Spinal cord (tissue), 10 donors: ENCODE measurements at places on chromosomes 7 and 10.

DNA sequence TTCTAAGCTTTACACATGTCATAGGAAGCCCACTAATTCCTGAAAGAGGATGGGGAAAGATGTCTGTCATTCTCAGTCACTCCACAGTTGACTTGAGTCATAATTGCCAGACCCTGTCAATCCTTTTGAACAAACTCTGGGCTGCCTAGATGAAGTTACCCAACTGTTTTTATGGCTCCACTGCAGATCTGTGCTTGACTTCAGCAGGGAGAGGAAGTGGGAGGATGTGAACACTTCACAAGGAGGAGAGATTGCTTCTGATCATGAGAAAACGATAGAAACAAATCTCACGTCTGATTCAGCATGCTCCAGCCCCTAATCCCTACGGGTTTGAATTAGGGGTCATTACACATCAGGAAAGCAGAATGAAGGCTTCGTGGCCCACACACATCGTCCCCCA is 596.6 kb upstream of the CELF2 start:
- no peak for DNase-seq

GRCh38 chr10:95663496-95663895 is 7.0 kb upstream of the ALDH18A1 start:
- DNase-seq, result no peak

DNA sequence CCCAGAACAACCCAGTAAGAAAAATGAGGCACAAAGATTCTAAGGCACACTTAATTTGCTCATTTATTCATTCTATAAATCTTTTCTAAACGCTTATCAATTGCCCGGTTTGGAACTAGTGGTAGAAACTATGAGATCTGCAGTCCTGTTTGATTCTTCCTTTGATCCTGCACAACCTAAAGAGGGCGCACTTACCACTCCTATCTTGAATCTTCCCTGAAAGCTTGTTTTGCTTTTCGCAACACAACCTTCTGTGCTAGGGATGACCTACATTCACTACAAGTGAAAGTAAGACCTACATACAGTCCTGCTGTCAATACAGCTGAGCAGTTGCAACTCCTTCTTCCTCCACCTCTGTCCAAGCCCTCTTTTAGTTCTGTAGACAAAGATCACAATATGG is 12.6 kb upstream of the ARL4A start:
- DNase-seq, result no peak

- DNase-seq, result no peak
Measured at GRCh38 chr7:110835849-110836248, 255.1 kb upstream of the LRRN3 start.

DNA sequence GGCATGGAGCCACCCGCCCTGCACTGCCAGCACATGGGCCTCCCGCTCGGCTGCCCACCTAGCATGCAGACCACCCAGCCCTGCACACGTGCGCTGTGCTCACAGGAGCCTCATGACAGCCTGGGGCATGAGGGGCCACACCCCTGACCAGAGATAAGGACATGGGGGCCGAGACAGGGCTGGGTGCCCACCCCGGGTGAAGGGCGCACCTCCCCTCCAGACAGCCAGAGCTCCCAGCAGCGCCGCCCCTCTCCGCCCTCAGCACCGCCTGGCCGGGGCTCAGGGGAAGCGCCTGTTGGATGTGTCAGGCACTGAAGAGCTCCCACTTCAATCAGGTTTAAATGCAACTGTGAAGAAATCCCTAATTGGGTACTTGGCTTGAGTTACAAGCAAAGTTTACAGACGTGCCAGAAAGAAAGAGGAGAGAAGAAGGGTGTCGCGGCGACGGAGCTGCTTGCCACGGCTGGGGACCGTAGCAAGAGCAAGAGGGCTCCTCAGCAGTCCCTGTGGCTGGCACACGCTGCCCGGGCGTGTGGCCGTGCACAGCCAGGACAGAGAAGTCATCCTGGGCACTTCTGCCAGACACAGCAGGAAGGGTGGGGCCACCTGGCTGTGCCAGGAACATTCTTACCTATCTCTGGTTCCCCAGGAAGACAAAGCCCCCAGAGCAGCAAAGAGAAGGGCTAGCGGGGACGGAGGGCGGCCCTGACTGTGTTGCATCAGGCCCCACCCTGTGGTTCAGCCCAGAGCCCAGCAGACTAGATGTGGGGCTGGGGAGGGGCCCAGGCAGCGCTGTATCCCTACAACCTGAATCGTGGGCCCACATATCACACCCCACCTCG is 247.4 kb downstream of the ELFN1 start:
- no peak for DNase-seq

GRCh38 chr7:106369352-106369751 is 84.6 kb upstream of the NAMPT start:
- DNase-seq, result no peak

GRCh38 chr7:105638902-105639495 is 57.7 kb upstream of the EFCAB10 start:
- DNase-seq, result no peak

GRCh38 chr7:66076462-66077329 is 1.1 kb downstream of the ASL start:
- DNase-seq, result no peak

DNA sequence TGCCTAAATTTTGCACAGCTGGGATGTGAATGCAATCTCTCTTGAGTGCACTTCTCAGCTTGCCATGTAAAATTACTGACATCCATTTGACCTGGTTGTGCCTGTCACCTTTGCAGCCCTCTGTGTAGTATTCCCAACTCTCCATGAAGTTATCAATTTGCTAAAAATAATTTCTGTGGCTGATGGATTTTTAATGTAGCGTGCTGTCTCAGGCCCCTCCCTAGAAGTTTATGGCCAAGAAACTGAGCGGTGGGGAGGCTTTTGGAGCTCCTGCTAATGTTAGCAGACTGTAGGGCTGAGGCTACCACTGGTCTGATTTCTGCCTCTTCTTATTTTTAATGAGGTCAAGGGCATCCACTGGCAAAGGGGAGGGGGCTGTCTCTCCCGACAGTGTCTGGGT is 577.0 kb upstream of the DPP6 start:
- no peak for DNase-seq

DNA sequence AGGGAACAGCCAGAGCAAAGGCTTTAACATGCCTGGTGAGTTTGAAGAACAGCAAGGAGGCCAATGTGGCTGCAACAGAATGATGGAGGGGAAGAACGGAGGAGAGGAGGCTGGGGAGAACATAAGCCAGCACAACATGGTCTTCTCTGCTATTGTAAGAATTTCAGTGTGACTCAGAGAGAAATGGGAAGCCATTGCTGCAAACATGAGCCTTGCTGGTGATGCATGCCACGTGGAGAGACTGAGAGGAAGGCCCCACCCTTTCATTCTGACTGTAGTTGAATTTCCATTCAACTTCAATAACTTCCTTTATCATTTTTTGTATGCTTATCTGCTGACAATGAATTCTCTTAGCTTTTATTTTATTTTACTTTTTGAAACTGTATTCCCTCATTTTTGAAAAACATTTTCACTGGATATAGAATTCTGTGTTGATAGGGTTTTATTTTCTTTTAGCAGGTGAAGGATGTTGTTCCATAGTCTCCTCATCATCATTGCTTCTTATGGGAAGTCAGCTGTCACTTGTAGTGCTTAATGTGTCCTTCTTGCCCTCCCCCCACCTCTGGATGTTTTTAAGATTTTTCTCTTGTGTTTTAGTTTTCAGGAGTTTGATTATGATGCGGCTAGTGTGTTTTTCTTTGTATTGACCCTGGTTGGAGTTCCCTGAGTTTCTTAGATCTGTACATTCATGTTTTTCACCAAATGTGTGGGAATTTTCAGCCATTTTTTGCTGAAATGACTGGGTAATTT is 46.4 kb upstream of the LEP start:
- DNase-seq, result no peak

- DNase-seq, result no peak
Measured at GRCh38 chr10:13633689-13634088, 46.9 kb downstream of the PRPF18 start.

- no peak for DNase-seq
Measured at GRCh38 chr10:63005246-63005645, 127.9 kb upstream of the NRBF2 start.

DNA sequence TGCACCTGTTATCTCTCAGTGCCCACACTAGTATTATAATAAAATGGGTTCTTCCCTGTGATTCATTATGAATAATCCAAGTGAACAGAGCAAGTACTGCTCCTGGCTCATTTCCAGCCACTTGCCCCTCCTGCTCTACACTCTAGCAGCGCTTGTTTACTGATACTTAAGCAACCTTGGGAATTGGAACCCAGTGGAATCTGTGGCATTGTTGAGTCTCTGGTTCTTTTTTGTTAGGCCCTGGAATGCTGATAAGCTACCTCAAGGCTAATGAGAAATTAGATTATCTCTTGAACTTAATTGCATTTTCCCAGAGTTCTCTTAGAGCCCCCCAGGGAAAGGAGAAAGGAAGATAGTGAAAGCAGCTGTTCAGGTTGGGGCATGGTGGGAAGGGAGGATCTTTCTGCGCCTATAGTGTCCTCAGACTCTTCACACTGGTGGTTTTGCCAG is 34.0 kb downstream of the PRKAR2B start:
- DNase-seq, result no peak

DNA sequence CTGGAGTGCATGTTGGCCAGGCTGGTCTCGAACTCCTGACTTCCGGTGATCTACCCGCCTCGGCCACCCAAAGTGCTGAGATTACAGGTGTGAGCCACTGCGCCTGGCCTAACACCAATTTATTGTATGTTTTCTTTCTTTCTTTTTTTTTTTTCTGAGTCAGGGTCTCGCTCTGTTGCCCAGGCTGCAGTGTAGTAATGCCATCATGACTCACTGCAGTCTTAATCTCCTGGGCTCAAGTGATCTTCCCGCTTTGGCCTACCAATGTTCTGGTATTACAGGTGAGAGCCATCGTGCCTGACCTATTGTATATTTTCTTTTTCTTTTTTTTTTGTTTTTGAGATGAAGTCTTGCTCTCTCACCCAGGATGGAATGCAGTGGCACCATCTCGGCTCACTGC is 33.8 kb upstream of the UBE2H start:
- no peak for DNase-seq

DNA sequence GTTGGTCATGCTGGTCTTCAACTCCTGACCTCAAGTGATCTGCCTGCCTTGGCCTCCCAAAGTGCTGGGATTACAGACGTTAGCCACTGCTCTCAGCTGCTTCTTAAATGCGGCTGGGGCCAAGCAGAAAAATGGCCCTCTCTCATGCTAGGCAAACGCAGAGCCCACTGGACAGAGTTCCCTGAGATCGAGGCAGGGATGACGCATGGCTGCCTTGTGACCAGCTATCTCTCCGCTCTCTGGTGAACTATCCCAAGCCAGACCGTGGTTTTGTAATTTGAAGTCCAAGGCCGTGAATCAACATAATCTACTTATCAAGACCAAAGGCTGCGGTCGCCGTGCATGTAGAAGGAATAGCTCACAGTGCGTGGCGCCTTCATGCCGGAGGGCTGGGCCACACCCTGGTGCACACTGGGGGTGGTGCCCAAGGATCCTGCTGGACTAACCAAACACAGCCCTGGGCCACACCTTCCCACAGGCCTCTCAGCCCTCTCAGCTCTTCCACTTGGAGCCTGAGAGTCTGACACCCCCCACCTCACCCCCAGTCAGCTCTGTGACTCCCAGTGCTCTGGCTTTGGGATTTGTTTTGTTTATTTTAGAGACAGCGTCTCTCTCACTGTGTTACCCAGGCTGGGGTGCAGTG is 88.1 kb upstream of the CUX1 start:
- no peak for DNase-seq
